Brain pericyte (primary cell): ENCODE measurements at places on chromosomes 7 and 10.

DNA sequence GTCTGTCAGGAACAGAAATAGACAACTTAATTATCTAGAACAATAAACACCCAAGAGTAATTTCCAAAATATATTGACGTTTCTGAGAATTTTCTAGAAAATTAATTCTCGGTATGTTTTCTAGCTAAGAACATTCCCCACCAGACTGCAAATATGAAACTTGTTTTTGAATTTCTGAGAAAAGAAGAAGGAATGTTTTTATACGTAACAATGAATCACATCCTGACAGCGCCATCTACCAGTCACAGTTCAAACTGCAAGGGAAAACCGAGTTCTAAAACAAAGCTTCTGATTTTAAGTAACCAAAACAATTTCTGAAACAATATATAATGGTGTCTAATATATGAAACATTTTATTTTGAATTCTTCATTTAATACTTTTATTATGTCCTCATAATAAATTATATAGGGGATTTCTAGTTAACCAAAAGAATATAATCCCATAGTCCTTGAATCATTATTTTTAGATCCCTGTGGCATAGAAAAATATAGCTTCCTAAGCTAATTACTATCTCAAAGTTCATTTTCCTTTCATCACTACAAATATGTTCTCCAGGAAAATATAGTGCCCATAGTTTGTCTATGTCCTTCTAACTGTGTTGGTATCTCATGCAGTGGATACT, 34.5 kb upstream of the MEOX2 start:
- peak; percentile 41 for DNase-seq

- DNase-seq, result no peak
Measured at GRCh38 chr7:23394488-23395171, 75.7 kb downstream of the IGF2BP3 start.

DNA sequence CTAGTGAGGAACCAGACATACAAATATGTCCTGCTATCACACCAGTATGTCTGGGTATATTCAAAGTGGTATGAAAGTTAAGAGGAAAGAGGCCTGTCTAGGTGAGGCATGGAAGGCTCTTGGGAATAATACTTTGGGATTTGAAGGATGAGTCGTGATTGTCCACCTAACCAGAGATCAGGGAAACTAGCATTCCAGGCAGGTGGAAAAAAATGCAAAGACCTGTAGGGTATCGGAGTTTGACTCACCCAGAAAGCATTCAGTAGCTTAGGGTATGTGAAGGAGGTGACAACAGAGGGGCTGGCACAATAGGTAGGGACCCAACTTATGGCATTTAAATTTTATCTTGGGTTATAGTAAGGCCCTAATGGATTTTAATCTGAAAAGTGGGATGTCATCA, 950 bp upstream of the GCC1 start:
- no peak for DNase-seq

GRCh38 chr10:98058295-98058694, 27.9 kb upstream of the CRTAC1 start:
- DNase-seq, result no peak

DNA sequence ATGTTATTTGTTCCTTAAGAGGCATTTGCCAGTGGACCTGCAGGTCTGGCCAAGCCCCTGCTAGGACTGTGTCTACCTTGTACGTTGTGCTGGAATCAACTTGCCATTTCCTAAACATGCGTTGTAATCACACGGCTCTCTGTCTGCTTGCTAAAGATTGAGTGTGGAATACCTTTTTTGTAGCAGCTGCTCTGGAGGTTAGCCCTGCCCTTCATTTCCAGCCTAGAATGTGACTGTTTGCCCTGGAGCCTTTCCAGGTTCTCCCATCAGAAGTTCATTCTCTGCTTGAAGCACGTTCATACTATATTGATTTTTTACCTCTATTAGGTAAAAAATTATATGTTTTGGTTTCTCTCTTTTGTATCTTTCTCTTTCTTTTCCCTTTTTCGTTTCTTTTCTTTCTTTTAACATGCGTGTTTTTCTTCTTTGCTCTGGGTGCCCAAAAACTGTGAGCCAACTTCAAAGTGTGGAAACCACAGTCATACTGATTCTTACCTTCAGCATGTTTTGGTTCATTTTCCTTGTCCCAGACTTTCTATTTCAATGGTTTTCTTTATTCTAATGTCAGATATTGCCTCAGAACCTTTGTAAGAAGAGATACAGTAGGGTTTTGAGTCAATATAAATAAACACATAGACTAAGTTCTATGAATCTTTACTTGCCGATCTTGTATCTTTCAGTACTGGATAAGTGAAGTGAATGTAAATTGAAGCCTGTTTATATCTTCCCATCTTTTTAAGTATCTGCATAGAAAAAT, 111.9 kb upstream of the RPA3 start:
- DNase-seq, result no peak

- DNase-seq, result peak; percentile 69
Measured at GRCh38 chr10:34299105-34299611, 515.9 kb downstream of the PARD3 start.

DNA sequence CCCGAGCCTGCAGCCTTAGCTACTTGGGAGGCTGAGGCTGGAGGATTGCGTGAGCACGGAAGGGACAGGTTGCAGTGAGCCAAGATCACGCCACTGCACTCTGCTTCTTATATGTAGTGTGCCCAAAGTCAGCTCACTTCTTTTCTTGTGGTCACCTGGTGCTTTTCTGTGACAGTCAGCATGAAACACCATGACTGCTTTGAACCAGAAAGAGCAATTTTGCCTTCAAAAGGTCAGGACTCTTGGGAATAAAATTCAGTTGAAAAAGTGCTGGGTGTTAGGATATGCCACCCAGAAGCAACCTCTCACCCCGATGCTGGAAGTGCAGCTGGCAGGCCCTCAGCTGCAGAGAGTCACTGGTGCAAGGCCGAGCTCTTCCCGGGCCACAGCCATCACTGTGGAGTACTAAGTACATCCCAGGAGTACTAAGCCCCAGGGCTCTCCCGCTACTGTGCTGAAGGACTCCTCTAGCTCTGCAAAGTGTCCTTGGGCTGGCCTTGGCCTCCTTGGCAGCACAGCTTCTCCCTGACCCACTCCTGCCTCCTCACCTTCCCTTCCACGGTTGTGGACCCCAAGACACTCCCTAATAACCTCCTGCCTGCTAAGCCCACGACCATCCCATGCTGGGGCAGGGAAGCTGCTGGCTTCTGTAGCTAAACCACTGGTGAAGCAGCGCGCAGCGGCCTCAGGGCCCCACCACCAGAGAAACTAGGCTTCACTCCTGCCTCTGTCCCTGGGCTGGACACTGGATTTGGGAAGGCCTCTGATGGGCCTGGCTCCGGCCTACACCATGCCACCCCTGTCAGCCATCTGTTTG, 17.6 kb upstream of the GDI2 start:
- no peak for DNase-seq

DNA sequence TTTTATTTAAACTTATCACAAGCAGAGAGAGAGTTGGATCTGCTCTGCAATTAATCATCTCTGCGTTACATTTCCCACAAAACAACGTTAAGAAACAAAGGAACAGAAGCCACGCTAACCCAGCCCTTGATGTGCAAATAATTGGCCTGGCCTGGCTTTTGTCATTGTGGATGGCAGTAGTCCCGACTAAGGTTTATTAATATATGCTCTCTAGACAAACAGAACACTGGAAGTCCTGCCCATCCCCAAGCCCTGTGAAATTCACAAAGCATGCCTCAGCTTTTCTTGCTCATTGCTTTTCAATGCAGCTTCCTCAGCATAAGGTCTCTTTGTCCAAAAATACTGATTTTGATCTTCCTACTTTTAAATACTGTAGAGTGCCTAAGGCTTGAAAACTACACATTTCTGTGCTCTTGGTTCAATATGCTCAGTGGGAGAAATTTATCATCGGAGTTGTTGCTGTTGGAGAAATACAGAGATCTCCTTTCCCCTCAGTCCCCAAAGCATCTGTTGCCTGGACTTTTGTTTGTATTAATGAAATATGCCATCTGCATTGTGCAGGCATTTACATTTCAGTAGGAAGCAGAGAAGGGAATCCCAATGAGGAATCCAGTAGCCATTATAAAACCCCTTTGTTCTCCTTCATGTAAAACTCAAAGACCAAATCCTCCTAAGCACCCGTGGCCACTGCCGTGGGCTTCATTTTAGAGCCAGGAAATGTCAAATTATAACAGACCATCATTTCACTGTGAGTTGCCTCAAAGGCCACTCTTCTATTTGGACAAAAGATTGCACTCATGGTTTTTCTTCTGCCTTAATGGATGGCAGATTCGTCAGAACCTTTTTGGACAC, 61.1 kb downstream of the SORCS1 start:
- DNase-seq, result no peak

GRCh38 chr10:14889318-14889717, 10.7 kb downstream of the SUV39H2 start:
- no peak for DNase-seq

DNA sequence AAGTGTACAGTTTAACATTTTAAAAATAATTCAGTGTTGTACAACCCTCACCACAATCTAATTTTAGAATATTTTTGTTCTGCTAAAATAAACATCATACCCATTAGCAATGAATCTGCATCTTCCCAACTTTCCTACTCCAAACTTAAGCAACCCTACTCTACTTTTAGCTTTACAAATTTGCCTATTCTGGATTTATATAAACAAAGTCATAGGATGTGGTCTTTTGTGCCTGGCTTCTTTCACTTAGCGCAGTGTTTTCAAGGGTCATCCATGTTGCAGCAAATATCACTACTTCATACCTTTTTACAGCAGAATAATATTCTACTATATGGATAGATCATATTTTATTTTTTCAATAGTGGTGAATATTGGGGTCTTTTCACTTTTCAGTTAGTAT, 18.9 kb downstream of the CALML3 start:
- no peak for DNase-seq

GRCh38 chr10:77784856-77785255, 141.7 kb downstream of the DLG5 start:
- no peak for DNase-seq

DNA sequence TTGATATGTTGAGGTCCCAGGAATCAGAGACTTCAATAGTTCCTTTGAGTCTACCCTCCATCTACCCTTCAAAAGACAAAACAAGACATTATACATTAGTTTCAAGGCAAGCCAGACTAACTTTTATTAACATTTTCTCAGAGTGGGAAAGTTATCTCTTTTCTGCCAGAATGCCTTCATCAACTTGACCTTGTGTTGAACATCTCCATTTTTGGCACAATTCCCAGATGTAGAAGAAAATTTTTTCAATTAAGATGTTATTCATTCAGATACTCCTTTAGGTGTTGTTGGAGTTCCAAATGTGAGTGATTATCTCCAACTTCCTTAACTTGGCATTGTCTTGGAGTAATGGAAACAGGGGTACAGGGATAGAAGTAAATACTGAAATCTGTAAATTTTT, 59.1 kb downstream of the NRF1 start:
- no peak for DNase-seq

GRCh38 chr10:48556065-48556464, 48.8 kb downstream of the ARHGAP22 start:
- DNase-seq, result no peak

DNA sequence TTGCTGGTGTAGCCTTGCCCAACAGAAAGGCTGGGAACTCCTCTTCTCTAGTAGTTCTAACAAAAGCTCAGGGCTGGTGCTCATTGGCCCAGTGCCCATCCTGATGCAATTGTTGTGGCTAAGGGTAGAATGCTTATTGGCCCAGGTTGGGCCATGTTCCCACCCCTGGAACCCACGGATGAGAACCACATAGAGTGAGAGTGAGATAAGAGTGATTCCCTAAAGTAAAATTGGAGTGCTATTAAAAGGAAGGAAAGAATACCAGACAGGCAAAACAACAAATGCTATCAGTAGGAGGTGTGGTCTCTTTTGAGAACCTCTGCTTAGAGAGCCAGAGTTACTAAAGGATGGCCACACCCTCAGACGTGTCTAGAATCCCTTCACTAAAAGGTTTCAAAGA, 49.2 kb downstream of the LGI1 start:
- DNase-seq, result no peak

GRCh38 chr7:114622221-114622620, 207.6 kb downstream of the FOXP2 start:
- no peak for DNase-seq

GRCh38 chr7:157856873-157857577, 520.2 kb downstream of the DNAJB6 start:
- DNase-seq, result no peak

DNA sequence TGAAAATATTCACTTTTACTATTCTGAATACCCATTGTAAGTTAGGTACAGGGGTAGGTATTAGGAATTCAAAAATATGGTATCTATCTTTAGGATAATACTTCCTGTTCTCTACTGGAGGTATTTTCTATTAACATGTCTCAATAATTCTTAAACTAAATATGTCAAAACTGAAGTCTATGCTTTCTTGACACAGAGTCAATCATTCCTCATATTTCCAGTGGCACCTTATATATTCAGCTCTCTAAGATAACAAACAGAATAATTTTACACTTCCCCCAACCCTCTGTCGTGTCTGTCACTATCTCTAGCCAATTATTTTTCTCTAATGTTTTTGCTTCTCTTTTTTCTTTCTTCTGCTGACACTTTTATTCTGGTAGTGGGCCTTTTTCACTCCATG, 138.9 kb downstream of the TMEM26 start:
- no peak for DNase-seq

GRCh38 chr7:96114190-96114589, 207.7 kb downstream of the SLC25A13 start:
- DNase-seq, result no peak

GRCh38 chr10:74930965-74931364, 104.6 kb downstream of the KAT6B start:
- no peak for DNase-seq

- DNase-seq, result no peak
Measured at GRCh38 chr7:51732116-51732515, 415.5 kb upstream of the COBL start.

- DNase-seq, result no peak
Measured at GRCh38 chr10:93438613-93439253, 43.4 kb downstream of the MYOF start.

GRCh38 chr7:46848944-46849343, 733.0 kb downstream of the TNS3 start:
- DNase-seq, result no peak

DNA sequence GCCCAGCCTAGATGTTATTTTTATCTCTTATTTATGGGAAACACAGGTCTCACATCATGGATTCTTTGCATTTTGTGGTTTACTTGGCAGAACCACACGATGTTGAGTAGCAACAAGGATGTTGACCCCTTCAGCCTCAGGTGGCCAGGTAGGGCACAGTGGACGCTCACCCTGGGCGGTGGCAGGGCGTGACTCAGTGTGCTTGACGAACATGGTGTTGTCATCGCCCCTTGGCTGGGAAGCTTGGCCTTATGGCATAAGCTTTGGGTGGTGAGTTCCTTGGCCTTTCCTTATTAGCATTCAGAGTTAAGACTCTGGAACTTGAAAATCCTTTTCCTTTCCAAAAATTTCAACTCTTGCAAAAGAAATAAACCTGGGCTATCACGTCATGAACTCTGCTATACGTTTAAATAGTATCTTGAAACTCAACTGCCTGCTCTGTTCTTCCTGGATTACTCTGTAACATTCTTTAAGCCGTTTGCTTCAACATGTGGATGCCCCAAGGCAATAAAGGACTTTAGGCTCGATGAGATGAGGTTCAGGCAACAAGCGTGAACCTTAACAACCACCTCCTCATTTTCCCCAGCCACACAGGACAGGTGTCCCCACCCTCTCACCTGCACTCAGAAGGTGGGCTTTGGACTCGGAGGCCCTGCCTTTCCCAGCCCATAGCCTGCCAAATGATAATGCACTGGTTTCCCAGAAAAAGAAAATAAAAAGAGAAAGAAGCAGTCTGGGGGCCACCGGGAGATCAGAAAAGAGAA, 22.5 kb upstream of the ECHDC3 start:
- DNase-seq, result no peak
